ENCODE measurements at places on chromosomes 7 and 10.

DNA sequence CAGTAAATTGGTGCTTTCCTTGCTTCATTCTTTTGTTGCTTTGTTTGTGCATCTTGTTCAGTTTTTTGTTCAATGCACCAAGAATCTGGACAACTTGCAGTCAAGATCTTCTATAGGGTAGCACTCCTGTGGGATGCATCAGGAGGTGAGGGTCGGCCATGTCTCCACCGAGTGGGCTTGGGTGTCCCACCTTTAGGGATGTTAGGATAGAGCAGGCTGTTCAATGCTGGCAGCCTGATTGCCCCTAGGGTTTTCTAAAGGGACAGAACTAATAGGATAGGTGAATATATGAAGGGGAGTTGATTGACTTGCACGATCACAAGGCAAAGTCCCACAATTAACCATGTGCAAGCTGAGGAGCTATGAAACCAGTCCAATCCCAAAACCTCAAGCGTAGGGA lies 109.9 kb downstream of the GLRX3 start:
- DNase-seq, result no peak

DNA sequence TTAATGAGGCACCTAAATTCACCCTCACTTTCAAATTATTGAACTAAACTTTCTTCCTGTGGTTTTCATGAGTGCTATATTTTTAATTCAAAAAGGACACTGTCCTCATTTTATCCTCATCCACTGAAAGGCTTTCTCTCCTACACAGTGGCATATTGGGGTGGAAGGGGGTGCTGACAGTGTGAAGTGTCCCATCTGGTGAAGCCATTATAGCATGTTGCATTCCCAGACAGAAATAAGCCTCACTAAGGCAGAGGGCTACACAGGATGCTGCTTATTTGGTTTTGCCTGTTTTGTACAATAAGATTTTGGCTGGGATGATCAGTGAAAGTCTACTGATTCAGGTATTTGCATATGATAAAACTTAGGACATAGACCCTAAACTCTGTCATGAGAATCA lies 82.4 kb upstream of the INHBA start:
- DNase-seq, result no peak

DNA sequence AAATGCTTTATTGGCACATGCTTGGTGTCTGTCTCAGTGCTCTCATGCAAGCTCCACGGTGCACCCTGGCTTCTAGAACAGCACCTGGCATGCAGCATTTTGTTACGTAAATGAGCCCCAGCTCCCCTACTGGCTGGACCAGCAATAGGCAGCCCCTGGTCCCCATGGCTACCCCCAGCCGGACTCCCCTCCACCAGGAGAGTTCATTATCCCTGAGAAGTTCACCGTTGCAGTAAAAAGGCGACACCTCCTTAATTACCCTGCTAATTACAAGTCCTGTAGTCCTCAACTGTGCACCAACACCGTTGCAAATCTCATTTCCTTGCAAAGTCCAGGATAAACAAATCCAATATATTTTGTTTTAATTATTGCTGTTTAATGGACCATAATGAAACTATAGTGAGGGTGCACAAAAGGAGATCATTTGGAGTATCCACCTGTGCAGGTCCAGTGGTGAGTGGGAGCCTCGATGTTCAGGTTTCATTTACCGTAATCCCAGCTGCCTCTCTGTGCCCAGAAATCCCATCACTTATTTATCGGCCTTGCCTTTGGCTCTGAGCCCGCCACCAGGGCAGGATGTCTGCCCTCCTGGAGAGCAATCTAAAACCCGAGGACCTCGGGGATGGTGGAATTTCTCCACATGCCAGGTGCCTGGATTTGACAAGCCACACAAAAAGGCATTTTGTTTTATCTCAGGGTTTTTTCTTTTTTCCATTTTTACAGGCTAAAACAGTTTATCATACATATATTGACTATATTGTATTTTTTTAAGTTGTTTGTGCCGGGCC lies 12.8 kb upstream of the DRGX start:
- DNase-seq, result no peak

DNA sequence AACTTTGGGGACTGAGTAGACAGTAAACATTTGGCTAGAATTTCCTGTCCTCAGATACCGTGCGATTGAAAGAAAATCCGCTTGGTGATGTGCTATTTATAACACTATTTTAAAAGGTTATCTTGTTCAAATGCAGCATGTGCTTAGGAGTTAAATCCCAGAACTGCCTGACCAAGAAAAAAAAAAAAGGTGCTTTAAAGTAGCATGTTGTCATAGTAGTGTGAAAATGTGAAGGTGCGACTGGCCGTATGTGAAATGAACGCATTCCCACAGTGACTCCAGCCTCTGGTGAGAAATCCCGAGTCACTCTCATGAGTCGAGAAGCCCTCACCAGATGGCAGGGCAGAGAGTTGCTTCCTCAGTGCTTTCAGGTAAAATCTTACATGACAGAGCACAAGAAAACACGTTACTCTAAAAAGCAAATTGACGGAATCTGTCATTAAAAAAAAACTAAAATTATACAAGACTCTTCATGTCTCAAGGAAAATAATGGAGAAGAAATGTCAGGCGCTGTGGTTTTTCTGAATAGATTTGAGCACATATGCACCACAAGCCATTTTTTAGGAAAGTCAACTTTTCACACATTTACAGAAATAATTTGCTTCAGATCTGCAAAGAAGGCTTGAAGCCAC lies 18.4 kb upstream of the KLF6 start:
- DNase-seq, result no peak

DNA sequence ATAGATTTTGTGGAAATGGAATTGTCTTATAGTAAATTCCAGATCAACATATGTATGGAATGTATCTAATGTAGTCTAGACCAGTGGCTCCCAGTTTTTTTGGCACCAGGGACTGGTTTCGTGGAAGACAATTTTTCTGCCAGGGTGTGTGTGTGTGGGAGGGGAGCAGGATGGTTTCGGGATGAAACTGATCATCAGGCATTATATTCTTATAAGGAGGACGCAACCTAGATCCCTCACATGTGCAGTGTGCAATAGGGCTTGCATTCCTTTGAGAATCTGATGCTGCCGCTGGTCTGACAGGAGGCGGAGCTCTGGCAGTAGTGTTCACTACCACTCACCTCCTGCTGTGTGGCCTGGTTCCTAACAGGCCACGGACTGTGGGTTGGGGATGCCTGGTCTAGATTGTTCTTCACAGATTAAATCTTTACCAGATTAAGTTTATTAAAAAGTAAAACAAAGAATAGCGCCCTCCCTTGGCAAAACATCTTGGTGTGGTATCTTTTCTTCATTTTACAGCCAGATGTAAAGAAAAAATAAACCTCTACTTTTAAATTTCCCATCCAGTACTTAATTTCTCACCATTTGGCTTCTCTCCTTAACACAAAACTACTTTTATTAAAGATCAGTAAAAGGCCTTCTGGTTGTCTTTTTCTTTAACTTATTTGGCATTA lies 48.4 kb downstream of the SEPTIN7 start:
- no peak for DNase-seq

- no peak for DNase-seq
Observed at GRCh38 chr10:128568041-128568440, 441.8 kb upstream of the MKI67 start.

Measured in activated naive CD4-positive, alpha-beta T cell treated with anti-CD3 and anti-CD28 coated beads, Interleukin-2, amount 50 U/mL, for 16 hours (primary cell).